ENCODE measurements at places on chromosomes 3 and 15.

GRCh38 chr3:84547971-84548970 lies 410.5 kb upstream of the CADM2 start:
- no peak for DNase-seq

DNA sequence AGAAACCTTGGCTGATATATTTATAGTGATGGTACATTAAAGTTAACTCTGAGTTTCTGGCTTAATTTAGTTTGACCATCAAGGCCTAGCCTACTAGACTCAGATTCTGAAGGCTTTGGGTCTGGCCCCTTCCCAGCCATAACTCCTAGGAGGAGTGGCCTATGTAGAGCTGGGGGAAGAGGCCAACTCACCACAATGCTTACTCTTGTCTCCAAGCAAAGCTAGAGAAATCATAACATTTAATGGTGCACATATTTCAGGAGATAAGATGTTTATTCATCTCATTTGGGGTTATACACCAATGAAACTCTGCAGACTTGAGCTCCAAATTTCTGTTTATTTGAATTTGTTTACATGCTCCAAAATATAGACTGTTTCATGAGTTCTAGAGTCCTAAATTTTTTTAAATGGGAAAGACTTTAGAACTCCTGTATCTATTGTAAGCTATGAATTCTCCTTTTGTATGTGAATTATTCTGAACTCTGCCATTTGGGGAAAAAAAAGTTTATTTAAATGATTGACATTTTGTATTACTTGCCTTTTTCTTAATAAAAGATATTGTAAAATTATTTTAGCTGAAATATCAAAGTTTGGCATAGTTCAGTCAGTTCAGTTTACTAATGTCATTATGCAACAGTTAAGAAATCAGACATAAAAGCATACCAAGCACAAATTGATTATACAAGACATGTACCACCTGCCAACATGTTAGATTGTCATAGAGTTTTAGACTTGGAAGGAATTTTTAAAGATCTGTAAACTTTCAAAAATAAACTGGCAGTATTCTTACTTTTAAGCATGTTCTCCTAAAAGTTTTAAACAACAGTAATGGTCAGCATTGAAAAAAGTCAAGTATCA lies 143.4 kb upstream of the NR2E3 start:
- no peak for DNase-seq

DNA sequence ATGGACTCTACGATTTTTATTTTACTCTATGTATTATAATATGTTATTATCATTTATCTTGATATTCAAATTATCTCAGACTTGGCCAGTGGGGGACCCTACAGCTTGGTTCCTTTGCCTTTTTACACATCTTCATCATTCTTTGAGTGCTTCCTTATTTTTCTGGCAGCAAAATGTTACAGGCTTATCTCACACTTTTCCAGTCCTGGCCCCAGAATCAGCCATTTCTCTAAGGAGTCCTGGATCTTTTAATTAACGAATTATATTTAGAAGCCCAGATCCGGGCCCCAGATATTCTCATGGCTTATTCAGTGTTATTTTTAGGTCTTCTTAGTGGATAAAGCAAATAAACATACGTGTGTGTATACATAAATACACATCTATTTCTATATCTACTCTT lies 32.8 kb upstream of the MELTF start:
- DNase-seq, result no peak

DNA sequence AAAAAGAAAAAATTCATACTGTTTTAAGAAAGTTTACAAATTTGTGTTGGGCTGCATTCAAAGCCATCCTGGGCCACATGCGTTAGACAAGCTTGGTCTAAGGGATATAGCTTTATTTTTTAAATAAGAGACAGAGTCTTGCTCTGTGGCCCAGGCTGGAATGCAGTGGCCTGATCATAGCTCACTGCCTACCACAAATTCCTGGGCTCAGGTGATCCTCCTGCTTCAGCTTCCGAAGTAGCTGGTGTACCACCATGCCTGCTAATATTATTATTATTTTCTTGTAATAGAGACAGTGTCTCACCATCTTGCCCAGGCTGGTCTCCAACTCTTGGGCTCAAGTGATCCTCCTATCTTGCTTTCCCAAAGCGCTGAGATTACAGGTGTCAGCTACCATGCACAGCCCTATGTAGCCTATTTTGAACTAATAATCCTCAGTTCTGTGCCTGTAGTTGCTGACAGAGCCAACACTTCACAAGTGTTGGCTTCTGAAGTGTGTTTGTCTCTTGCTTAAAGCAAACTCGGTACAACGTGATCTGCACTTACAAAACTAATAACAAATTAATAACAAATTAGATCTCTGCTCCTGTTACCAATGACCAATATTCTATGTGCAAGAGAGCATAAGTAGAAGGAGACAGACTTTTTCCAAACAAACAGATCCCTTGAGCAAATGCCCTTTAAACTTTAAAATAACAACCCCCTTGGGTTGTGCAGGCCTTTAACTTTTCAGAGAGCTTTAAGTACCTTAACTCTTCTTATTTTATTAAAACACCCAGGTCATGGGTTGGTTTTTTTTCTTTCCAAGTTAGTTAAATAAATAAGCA lies 135.2 kb downstream of the VGLL4 start:
- no peak for DNase-seq

DNA sequence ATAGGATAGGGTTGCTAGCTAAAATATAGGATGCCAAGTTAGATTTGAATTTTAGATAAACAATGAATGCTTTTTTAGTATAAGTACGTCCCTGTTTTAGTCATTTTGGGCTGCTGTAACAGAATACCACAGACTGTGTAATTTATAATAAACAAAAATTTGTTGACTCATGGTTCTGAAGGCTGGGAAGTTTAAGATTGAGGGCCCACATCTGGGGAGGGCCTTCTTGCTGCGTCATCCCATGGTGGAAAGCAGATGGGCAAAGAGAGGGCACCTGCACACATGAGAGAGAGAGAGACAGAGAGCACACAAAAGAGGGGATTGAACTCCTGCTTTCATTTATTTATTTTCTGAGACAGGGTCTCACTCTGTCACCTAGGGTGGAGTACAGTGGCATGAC lies 246.5 kb downstream of the EPHB1 start:
- no peak for DNase-seq

DNA sequence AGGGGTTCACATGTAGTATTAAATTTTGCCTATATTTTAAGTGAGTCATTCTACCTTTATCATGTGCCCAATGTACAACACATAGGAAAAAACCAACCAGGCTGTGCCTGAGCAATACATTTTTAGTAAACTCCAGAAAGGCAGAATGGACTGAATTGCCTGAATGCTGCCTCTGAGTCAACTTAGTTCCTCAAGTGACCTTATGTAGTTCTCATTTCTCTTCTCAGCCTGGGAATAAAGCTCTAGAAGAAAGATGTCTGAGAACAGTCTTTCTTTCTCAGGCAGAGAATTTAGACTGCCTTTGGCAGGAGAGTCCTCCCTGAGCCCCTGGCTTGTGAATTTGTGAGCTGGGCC lies 13.0 kb downstream of the ST3GAL6 start:
- DNase-seq, result no peak

DNA sequence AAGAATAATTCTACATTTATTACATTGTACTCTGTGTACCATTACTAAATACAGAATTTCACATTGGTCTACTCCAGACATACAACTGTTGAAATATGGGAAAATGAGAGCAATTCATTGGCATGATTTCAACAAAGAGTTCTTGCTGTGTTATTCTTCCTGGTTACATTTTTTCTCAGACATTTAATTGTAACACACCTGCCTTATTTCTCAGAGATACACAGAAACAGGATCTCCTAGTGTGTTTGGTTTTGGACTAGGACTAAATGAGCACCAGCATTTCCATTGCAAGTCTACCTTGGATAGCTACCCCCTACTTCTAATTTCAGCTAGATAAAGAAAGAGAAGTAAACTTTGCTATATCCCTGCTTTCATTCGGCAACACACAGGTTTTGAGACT lies 274.3 kb upstream of the CNTN4 start:
- DNase-seq, result no peak

- no peak for DNase-seq
Measured at GRCh38 chr15:68990231-68990991, 24.1 kb upstream of the NOX5 start.

GRCh38 chr15:75354454-75354853 lies 7.6 kb downstream of the NEIL1 start:
- no peak for DNase-seq

DNA sequence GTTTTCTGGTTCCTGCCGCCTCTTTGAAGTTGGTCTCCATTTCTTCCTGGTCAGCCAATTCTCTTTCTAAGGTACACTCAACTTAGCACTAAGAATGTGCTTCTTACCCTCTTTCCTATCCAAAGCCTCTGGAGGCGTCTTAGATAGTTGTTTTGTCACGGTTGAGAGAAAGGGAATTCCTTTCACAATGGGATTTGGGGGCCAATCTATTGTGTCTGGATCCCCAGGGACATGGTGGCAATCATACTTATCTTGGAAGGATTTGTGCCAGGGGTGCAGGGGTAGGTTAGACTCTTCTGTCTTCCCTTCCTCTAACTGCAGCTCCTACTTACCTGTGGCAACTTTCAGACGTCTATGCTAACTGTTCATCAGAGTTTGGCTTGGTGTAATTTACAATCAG lies 287.1 kb downstream of the SOX2 start:
- DNase-seq, result no peak

- no peak for DNase-seq
Measured at GRCh38 chr3:111541391-111541790, 606 bp upstream of the CD96 start.

DNA sequence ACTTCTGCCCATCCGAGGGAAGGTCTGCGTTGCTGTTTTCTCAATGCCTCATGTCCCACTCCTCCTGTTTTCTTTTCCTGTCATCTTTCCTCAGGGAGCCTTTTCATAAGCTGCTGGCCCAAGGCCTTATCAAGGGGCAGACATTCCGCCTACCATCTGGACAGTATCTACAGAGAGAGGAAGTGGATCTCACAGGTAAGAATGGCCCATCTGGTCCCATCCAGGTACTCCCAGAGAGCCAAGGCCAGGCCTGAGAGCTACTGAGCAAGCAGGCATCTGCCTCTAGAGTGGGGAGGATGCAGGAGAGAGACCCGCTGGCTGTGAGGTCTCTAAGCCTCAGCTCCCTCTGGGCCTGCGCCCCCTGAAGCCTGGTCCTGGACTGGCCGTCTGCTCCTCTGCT lies 81.5 kb upstream of the LIMD1 start:
- DNase-seq, result no peak

DNA sequence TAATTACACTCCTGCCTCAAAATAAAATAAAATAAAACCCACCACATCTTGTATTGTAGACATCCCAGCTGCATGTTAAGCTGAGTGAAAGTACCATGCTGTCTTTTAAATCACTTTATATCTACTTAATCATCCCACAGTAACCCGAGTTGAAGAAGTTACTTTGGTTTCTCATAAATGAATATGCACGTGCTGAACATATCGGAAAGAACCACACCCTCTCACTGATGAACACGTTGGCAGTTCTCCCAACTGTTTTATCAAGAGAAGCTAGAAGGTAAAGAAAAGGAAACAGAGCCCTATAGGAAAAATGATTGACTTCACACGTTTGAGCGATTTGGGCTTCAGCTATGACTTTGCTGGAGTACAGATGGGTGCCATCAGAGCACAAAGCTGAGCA lies 15.9 kb upstream of the TM4SF19 start:
- no peak for DNase-seq

DNA sequence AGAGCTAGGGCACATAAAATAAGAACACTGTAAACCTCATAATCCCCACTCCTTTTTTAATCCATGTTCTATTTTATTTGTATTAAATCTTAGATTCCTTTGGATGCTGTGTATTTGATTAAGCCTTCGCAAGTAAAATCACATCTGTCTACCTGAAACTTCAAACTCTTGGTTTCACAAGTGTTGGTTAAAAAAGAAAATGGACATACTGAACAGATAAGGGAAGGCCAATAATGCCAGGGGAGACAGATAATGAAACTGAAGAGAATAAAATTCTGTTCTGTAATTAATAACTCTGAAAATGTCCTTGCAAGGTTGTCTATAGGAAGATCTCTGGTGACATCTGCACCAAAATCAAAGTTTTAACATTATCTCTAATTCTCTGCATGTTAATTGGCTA lies 114.2 kb downstream of the ULK4 start:
- no peak for DNase-seq

- no peak for DNase-seq
Measured at GRCh38 chr3:169350228-169350627, 313.3 kb downstream of the MECOM start.

DNA sequence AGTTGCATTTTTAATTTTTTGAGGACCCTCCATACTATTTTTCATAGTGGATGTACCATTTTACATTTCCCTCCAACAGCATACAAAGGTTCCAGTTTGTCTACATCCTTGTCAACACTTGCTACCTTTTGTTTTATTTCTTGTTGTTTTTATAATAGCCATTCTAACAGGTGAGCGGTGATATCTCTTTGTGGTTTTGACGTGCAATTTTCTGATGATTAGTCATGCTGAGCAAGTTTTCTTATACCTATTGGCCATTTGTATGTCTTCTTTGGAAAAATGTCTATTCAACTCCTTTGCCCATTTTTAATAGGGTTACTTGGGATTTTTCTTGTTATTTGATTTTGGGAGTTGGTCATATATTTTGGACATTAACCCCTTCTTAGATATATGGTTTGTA lies 187.0 kb downstream of the CDIN1 start:
- no peak for DNase-seq

DNA sequence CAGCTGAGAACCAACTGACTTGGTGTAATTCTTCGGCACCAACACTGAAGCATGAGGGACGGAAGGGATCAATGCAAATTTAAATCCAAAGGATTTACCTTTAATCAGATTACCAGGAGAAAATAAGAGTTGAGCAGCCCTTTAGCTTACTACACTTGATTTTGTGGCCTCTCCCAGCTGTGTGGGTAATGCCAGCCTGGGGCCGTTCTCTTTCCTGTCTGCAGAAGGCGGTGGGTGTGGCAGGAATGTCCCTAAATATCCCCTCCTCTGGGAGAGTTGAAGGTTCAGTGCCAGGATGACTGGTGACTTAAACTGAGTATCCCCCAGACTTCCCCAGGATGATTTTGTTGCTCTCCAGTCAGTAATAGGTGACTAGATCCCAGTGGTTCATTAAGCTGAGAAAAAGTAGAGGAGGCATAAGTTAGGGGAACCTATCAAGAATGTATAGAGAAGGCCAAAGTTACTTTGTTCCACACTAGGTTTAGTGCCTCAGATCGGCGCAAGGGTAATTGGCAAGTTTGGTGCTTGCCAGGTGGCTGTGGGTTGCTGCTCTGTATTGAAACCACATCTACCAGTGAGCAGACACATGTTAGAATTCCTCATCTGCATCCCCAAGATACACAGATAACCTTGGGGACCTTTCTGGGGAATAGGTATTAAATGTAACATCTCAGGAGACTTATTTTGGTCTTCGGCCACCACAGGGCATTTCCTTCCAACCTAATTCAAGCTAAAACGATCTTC lies 23.1 kb downstream of the MAPKBP1 start:
- no peak for DNase-seq

Measured in stimulated activated CD4-positive, alpha-beta T cell treated with anti-CD3 and anti-CD28 coated beads, Interleukin-2, amount 100 ng/mL, for 24 hours (primary cell).